ENCODE measurements at places on chromosomes 11 and 22.

DNA sequence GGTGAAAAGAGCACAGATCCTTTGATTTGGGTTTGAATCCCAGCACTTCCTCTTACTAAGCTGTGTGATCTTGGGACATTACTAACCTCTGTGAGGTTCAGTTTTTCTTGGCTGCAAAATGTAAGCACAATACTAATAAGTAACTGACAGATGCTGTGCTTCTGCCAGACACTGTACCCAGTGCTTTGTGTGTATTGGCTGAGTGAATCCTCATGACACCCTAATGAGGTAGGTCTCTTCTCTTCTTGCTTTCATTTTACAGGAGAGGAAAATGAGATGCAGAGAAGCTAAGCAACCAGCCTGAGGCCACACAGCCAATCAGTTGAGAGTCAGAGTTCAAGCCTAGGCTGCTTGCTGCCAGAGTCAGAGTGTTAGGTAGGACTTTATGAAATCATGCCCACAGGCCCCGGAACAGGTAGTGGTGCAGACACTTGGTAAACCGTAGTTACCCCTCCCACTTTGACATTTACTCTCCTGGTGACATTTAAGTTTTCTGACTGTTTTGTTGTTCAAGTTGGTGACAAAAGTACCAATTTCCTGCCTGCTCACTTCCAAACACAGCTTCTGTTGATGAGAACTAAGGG is 21.2 kb downstream of the PTPRJ start:
- DNase-seq, result no peak

GRCh38 chr11:72048766-72049460 is 31.4 kb downstream of the NUMA1 start:
- DNase-seq, result peak; percentile 43

DNA sequence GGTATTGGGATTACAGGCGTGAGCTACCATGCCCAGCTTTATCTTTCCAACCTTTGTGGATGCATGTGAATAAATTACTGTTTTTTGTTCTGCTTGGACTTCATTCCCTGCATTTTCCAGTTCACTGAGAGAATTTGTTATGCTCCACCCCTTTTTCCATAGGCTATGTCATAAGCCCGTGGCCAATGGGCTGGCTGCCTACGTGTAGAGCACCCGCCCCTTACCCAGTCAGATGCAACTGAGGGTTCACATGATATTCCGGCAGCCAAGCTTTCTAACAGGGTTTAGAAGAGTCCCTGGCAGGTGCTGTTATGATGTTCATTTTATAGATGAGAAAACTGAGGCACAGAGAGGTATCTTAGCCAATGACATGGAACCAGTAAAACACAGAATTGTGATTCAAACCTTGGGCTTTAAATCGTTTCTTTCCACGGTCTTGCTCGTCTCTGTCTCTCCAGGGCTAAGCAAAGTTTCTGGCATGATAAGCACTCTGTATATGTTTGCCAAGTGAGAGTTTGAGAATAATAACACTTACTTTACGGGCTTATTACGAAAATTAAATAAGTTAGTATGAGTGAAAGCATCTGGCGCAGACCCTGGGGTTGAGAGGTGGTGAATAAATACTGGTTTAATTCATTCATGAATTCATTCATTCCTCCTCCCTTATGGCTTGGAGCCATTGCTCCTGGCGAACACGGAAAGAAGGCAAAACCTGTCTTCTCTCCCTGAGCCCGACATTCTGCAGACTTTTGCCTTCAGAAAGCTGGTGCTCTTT is 42.4 kb upstream of the RASD2 start:
- no peak for DNase-seq

DNA sequence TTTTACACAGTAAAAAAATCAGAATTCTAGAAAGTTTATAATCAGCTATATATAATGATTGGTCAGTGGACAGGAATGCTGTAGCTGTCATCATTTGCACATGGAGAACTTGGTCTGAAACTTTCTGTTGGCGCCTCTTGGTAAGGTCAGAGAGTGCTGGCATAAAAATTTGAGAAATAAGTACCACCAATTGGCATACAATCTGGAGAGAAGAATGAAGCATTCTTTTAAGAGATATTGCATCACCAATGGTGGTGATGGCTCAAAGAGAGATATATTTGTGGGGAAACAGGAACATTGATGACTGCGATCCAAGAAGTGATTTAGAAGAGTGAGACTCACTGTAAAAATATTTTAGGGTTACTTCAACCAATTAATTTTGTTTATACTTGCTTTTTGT is 19.8 kb upstream of the OOSP1 start:
- no peak for DNase-seq

- DNase-seq, result no peak
Observed at GRCh38 chr11:91742155-91742554, 482.5 kb upstream of the FAT3 start.

DNA sequence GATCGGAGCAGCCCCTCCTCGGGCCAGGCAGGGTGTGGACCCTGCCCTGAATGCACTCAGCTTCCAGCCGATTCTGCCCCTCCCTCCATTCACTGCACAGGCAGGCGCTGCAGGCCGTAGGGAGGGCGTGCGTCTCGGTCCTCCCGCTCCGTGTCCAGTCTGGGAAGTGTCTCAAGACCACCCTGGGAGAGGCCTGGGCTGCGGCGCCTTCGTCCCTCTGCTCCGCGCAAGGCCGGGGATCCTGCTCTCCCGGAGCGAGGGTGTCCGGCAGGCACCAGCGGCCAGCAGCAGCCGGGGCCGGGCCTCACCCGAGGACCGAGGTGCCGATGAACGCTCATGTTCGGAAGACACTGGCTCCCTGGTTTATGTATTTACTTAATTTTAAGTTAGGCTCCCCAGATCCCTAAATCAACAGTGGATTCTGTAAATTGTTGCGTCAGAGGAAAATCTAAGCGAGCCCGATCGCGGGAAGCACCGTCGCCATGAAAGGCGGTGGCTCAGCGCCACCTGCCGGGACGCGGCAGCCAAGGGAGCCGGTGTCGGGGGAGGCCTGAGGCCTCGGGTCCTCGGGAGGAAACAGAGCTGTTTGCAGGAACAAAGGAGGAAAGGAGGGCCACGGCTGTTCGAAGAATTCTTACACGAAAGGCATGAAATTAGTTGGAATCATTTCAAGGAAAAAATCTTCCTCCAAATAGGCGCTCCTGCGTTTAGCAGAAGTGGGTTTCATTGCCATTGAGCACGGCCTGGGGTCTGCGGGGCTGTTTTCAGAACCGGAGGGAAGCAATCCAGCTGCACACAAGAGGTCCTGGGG is 195.3 kb downstream of the BRD1 start:
- DNase-seq, result peak; percentile 54

- no peak for DNase-seq
Observed at GRCh38 chr11:60125956-60126585, 37.6 kb downstream of the MS4A2 start.

GRCh38 chr11:111835665-111836064 is 35.7 kb downstream of the ALG9 start:
- no peak for DNase-seq

DNA sequence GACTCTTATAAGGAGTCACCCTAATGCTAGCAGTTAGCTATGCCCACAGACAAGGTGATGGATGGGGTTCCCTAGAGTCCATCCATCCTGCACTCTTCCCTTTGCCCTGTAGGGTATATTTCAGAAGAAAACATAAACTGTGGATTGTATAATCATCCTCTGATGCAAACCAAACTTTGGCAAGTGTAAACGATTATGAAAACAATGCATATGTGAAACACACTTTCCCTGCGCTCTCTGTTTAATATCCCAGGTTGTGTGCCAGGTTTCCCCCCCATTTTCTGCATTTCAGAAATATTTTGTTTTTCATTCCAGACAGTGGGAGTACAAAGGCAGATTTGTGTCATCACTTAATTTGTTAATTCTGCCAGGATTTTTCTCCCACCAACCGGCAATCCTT is 110.0 kb downstream of the LDLRAD3 start:
- no peak for DNase-seq

GRCh38 chr22:43188829-43189545 is 2.1 kb upstream of the TTLL12 start:
- no peak for DNase-seq

DNA sequence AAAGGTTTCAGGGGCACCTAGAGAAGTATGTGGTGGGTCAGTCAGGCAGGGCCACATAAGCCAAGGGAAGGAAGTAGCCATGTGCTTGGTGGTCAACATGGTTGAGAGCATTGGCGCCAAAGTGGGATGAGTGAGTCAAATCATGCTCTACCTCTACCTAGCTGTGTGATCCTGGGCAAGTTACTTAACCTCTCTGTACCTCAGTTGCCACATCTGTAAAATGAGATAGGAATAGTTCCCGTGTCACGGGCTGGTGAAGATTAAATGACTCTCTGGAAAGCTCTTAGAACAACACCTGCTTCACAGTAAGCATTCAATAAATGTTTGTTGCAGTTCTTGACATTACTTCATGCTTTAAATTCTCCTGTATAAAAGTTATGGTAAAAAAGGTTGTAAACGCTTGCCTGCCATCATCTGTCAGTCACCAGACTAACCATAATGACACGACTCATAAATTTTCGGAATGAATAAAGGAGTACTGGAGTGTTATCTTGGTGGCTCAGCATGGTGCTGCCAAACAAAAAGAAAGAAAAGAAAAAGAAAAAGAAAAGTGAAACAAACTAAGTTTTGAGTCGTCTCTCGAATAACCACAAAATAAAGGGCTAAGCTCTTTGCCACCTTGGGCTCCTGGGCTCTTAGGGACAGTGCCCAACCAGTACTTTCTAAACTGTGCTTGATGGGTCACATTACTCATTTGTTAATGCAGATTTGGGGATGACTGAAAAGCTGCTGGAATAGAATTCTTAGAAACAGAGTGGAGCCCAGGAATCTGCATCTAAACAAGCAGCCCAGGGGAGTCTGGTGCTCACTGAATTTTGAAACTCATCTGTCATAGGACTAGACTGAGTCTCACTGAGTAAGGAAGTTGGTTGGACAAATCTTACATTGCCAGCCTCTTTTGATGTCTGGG is 107.6 kb downstream of the LDLRAD3 start:
- no peak for DNase-seq

DNA sequence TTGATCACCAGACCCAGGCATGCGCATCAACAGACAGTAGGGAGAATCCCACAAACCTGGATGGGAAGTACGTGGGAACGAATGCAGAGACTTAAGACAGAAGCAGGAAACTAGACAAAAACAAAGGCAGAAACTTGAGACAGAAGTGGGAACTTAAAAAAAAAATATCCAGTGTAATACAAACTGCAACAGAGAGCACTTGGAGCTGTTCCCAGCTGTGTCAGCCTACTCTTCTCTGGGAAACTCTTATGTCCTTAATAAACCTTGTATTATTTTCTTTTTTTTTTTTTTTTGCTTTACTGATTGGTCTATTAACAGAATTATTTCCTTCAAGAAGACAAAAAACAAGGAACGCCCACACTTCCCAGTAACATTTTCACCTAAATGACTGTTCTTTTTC is 1818.1 kb upstream of the RAG2 start:
- DNase-seq, result no peak

DNA sequence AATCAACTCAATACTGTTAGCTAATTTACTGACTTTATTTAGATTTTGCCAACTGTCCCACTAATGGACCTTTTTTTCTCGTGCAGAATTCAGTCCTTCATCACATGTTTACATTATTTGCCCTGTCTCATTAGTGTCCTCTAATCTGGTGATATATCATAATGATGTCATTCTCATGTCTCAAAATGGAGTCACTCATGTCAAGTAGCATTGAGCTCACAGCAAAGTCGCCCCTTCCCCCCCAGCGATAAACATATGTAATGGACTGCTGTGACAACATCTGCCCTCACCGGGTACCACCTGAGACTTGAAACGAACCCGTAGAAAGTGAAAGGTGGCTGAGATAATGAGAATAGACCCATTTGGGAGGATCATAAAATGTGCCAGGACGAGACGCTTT is 37.6 kb downstream of the HIPK3 start:
- DNase-seq, result no peak

- no peak for DNase-seq
Observed at GRCh38 chr22:49983148-49984042, 22.8 kb downstream of the PIM3 start.

GRCh38 chr11:86161336-86161735 is 83.2 kb upstream of the EED start:
- no peak for DNase-seq

Data from NT2/D1 (cell line).